ENCODE measurements at places on chromosomes 13 and 19.

DNA sequence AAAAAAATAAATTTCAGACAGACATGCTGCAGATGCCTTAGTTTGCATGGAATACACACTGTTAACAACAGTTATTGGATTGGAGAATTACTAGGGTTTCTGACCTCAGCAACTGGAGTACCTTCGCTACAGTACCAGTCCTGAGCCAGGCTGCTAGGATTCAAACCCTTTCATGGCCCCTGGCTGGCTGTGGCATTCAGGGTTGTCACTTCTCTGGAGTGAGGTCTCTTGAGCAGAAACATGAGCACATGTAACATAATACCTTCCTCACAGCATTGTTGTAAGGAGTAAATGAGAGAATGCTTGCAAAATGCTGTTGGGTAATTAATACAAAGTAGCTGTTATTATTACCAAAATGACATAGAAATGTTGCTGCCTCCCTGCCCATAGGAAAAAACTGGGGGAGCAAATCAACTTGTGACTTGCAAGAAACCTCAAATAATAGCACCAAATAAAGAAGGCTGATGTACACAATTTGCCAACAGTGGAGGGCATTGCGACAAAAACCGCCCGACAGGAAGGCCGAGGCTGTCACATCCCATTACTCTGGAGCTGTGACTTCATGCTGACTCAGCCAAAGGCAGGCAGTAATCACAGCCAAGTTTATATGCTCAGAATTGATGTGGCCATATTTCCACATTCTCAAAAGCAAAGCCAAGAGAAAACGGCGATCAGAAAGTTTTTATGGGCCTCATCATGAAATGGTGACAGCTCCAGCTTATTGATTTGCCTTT is 100.4 kb downstream of the RFC3 start:
- H3K27me3 ChIP-seq = no peaks in the 10 kb centered on the region
- no peak overlapping the region for H3K4me3 ChIP-seq
- H3K4me1 ChIP-seq = peaks cover 22% of the 10 kb centered on the region
- H3K36me3 ChIP-seq = no peaks in the 10 kb centered on the region
- no peak for DNase-seq

DNA sequence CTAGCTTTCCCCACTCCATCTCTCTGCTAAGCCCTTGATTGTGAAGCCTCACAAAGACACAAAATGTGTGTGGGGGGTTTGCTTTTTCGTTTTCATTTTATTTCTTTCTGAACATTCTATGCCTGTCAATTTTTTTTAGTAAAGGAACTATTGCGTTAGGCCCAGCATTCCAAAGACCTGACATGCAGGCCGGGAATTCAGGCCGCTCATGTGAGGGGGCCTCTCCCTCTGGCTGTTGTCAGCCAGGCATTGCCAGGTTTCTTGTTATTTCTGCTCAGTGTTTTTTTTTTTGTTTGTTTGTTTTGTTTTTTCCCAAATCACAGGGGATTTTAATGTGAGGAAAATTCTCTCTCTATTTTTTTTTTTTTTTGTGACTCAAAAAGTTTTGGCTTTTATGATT is 10.3 kb upstream of the MEDAG start:
- H3K4me1 ChIP-seq = peaks cover 18% of the 10 kb centered on the region
- peaks cover 11% of the 10 kb centered on the region for H3K27me3 ChIP-seq
- H3K4me3 ChIP-seq = peak overlapping the region; percentile 15
- no peak for DNase-seq

DNA sequence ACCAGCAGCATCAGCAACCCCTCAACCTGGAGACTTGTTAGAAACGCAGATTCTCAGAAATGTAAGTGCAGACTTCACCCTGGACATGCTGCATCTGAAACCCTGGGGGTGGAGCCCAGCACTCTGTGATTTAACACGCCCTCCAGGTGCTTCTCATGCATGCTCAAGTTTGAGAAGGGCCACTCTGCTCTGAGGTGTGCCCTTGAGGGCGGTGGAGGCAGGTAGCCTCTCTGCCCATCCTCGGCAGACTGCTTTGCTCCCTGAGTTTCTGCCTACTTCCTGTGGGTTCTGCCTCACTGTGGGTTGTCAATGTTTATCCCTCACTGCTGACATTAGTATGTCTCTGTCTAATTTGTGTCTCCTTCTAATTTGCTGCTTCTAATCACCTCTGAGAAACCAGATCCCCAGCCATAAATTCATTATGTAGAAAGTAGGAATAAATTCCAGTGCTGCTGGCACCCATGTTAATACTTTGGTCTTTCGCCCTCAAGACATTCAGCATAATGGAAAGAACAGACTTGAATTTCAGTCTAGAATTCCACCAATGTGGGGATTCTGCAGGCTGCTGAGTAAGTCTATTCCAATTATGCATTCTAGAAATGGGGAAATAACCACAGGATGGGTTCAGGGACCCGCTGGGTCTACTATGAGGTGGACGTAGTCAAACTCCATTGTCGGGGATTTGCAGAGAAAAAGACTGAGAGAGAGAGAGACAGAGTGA is 51.3 kb upstream of the CYSLTR2 start:
- H3K4me3 ChIP-seq = no peak overlapping the region
- H3K36me3 ChIP-seq = no peaks in the 10 kb centered on the region
- no peak overlapping the region for H3K27ac ChIP-seq
- no peak for DNase-seq
- no peaks in the 10 kb centered on the region for H3K27me3 ChIP-seq
- H3K4me1 ChIP-seq = peaks cover 24% of the 10 kb centered on the region

- peaks cover 7% of the 10 kb centered on the region for H3K36me3 ChIP-seq
- no peak overlapping the region for H3K27ac ChIP-seq
- DNase-seq = no peak
- H3K4me3 ChIP-seq = no peak overlapping the region
- no peaks in the 10 kb centered on the region for H3K27me3 ChIP-seq
- H3K4me1 ChIP-seq = peaks cover 4% of the 10 kb centered on the region
Observed at GRCh38 chr13:35143123-35143522, 201.1 kb downstream of the NBEA start.

DNA sequence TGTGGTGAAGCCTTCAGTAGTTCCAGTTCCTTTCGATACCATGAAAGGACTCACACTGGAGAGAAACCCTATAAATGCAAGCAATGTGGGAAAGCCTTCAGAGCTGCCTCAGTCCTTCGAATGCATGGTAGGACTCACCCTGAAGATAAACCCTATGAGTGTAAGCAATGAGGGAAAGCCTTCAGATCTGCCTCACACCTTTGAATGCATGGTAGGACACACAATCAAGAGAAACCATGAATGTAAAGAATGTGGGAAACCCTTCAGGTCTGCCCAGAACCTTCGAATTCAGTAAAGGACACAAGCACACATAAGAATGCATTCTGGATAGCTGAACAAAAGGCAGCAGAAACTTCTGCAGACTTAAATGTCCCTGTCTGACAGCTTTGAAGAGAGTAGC is 18.3 kb downstream of the ZNF69 start:
- H3K4me3 ChIP-seq = no peak overlapping the region
- H3K4me1 ChIP-seq = no peaks in the 10 kb centered on the region
- no peaks in the 10 kb centered on the region for H3K27me3 ChIP-seq
- no peak for DNase-seq

DNA sequence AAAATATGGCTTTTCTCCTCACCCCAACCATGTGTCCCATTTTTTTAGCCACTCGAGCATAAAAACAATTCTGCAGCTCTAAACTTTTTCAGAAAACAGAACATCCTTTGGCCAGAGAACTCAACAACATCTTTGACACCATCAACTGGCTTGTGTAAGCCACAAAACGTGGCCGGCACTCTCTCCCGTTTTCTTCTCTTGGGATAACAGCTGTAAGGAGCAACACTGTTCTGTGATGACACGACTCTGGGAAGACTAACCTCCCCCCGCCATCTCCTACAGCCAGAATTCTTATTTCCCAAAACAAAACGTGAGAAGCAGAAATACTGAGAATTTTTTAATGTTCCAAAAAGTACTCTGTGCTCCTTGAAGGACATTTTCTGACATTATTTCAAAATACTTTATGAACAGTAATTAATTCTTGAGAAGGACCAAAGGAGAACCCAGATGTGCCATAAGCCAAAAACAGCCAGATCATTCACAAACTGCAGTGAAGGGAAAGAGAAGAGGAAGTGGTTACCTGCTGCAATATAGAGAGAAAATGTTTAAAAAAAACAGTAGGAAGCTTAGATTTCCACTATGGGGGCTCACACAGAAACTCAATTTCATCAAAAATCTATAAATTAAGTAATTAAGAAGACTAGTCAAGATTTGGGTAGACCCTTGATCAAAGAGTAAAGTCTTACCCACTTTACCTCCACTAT is 25.8 kb downstream of the COL4A1 start:
- no peaks in the 10 kb centered on the region for H3K4me1 ChIP-seq
- H3K36me3 ChIP-seq = no peaks in the 10 kb centered on the region
- H3K4me3 ChIP-seq = no peak overlapping the region
- H3K27me3 ChIP-seq = no peaks in the 10 kb centered on the region

DNA sequence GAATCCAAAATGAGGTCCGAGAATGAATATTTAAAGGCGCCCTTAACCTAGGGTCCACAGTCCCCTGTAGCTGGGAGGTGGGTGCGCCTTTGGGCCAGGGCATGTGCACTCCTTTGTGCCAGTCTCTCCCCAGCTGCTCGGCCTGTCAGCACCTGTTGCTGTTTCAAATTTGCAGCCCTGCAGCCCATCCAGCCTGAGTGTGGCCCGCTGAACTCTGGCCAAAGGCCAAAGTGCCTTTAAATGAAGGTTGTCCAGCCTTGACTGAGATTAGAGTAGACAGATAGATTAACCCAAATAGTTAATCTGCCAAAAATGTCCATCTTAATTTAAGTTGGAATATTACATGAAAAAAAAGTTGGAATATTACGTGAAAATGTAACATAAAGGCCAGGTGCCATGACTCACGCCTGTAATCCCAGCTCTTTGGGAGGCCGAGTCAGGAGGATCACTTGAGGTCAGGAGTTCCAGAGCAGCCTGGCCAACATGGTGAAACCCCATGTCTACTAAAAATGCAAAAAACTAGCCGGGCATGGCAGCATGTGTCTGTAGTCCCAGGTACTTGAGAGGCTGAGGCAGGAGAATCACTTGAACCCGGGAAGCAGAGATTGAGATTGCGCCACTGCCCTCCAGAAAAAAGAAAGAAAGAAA is 25.3 kb downstream of the TPT1 start:
- peaks cover 15% of the 10 kb centered on the region for H3K4me1 ChIP-seq
- no peak for DNase-seq
- H3K4me3 ChIP-seq = no peak overlapping the region
- H3K36me3 ChIP-seq = no peaks in the 10 kb centered on the region

DNA sequence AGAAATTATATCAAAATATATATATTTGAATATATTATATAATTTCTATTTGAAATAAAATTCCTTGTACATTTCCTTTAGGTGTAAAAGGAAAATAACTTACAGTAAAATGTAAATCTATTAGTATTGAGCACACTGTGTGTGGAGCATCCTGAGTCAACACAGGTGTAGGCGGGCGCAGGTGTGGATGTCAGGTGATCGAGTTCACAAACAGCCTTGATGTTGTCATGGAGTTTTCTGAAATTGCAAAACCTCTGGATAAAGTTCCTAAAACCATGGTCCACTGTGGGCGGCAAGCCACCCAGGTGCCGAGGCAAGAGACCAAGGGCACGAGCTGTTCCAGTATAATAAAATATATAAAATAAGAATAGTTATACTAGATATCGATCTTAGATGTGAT is 27.7 kb upstream of the MCF2L start:
- no peaks in the 10 kb centered on the region for H3K36me3 ChIP-seq
- peaks cover 6% of the 10 kb centered on the region for H3K27me3 ChIP-seq
- DNase-seq = peak; percentile 43
- H3K27ac ChIP-seq = no peak overlapping the region

GRCh38 chr19:53958823-53959757 is 3.6 kb upstream of the CACNG8 start:
- no peak overlapping the region for H3K27ac ChIP-seq
- peaks cover 14% of the 10 kb centered on the region for H3K4me1 ChIP-seq
- DNase-seq = no peak
- peaks cover 80% of the 10 kb centered on the region for H3K27me3 ChIP-seq
- peaks cover 4% of the 10 kb centered on the region for H3K36me3 ChIP-seq

GRCh38 chr13:71632206-71632605 is 234.8 kb downstream of the DACH1 start:
- H3K27ac ChIP-seq = peak overlapping the region; percentile 6
- DNase-seq = no peak
- H3K4me3 ChIP-seq = no peak overlapping the region
- H3K4me1 ChIP-seq = peaks cover 42% of the 10 kb centered on the region

GRCh38 chr19:45124021-45124420 is 31.0 kb downstream of the PPP1R37 start:
- peaks cover 42% of the 10 kb centered on the region for H3K4me1 ChIP-seq
- H3K4me3 ChIP-seq = peak overlapping the region; percentile 47
- no peaks in the 10 kb centered on the region for H3K36me3 ChIP-seq
- H3K27me3 ChIP-seq = no peaks in the 10 kb centered on the region
- peak overlapping the region; percentile 89 for H3K27ac ChIP-seq

- no peak for DNase-seq
- no peaks in the 10 kb centered on the region for H3K27me3 ChIP-seq
- peak overlapping the region; percentile 52 for H3K27ac ChIP-seq
- H3K4me1 ChIP-seq = peaks cover 10% of the 10 kb centered on the region
- H3K4me3 ChIP-seq = no peak overlapping the region
- H3K36me3 ChIP-seq = no peaks in the 10 kb centered on the region
Observed at GRCh38 chr13:73162912-73163911, 104.4 kb downstream of the KLF5 start.

DNA sequence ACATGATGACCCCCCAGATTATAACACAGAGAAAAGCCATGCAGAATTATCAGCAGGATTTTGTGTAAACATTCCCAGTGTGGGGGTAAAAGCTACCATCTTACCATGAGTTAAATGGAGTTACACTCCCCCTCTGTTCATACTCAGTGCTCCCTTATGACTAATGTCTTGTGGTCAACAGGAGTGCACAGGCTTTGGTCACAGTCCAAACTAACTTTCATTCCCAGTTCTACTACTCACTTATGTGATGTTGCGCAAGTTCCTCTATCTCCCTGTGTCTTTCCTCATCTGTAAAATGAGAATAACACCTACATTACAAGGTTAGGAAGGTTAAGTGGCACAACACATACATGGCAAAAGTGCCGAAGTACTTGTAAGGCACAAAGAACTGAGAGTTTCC is 277.9 kb downstream of the RBM26 start:
- no peak for DNase-seq
- H3K27me3 ChIP-seq = peaks cover 2% of the 10 kb centered on the region
- H3K4me1 ChIP-seq = no peaks in the 10 kb centered on the region
- H3K36me3 ChIP-seq = no peaks in the 10 kb centered on the region
- no peak overlapping the region for H3K4me3 ChIP-seq

DNA sequence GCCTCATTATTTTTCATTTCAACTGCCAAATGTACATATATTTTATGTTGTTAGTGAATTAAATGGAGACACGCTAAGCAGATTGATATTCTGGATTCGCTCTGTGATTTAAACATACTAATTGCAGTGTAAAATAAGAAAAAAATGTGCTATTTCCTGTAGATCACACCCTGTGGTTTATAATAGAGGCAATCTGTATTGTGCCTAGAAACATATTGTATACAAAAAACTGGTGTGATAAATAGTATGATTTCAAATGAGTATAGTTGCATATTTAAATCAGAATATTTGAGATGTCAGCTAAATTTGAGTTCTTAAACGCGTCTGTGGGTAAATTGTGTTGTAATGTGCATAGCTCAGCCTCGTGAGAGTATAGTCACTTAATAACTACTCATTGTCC is 643.9 kb downstream of the TBC1D4 start:
- H3K4me1 ChIP-seq = no peaks in the 10 kb centered on the region
- DNase-seq = no peak
- no peaks in the 10 kb centered on the region for H3K27me3 ChIP-seq
- no peak overlapping the region for H3K27ac ChIP-seq
- H3K4me3 ChIP-seq = no peak overlapping the region
